ENCODE measurements at places on chromosomes 7 and 10.

DNA sequence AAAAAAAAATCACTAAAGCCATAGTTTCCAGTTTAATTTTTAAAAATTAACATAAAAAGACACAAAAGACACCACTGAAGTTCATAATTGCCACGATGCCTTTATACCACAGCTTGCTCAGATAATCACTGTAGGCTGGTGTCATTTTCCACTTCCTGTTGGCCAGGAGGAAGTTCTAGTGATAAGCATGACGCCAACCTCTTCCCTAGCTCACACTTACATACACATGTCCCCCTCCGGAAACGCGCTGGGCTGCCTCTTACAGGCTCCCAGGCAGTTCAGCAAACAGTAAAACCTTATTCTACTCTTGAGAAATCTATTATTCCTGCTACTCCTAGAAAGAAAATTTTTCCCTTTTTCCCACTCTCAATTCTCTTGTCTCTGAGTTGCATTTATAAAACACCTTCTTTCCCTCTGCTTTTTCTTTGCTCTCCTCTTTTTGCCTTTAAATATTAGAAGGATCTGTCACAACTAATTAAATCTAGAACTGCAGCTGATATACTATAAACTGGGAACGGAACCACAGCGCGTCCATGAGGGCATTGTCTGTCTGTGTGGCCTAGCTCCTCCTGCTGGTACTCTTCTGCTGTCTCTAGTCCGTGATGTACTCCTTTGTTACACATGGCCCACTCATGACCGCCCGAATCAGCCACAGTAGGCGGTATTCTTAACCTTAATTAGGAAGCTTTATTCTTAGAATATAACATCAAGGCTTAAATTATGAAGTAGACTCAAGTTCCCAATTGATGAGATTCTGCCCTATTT, 664.9 kb downstream of the CNTNAP2 start:
- DNase-seq, result no peak

- DNase-seq, result no peak
Observed at GRCh38 chr10:124721330-124722045, 22.7 kb downstream of the FAM53B start.

DNA sequence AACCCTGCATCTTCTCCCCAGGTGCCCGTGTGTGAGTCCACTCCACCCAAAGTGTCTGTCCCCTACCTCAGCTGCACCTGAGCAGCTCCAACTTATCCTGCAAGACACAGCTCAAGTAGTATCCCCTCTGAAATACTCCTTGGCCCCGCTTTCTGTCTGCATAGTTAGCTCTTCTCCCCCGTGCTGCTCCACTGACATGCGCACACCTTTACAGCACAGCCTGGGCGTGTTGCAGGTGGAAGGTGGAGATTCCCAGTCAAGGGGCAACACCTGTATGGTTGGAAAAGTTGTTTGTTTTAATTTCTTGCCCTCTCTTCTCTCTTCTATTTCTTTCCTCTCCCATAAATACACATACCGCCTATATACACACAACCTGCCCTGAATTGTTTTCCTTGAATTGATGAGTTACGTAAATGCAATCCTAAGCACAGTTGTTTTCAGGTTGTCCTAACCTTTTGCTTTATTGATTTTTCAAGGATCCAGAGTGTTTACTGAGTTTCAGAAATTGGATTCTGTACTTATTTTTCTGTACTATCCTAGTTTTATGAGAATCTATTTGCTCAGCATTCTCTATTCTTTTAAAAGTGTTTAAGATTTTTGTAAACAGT, 14.9 kb downstream of the MET start:
- no peak for DNase-seq

DNA sequence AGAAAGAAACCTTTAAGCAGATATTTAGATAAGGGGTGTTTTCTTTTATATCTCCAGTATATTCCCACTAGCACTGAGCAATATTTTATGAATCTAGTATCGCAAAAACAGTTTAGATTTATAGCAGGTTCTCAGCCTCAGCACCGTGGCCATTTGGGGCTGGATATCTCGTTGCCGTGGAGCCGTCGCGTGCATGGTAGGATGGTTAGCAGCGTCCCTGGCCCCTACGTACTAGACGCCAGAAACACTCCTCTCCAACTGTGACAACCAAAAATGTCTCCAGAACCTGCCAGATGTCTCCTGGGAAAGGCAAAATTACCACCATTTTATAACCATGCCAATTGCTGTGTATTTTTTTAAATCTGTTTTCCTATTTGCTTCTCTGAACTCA, 172.9 kb downstream of the CACNB2 start:
- DNase-seq, result no peak

DNA sequence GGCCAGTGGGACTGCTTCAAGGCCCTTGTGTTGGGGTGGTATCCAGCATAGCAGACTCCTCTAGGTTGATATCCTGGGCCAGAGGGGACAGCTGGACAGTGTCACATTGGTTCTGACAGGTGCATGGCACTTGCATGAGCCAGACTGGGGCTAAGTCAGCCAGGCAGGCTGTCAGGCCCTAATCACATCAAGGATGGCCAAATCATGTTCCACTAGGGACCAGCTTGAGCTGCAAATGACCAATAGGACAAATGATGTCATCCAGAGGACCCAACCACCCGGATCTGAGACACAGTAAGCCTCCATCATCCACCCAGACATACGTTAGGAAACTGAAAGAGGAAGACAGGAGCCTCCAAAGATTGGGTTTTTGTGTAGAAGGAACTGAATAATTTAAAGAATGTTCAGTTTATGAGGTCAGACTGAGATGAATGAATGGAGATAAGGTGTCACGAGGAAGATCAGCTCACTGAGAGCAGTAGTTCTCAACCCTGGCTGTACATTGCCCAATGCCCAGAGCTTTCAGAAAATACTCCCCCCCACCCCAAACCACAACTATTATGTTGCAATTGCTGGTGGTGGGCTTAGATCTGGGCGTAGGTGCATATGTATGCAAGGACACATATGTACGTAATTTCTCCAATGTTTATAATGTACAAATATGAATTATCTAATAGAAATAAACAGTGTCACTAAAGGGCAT, 75.2 kb upstream of the INHBA start:
- DNase-seq, result no peak

DNA sequence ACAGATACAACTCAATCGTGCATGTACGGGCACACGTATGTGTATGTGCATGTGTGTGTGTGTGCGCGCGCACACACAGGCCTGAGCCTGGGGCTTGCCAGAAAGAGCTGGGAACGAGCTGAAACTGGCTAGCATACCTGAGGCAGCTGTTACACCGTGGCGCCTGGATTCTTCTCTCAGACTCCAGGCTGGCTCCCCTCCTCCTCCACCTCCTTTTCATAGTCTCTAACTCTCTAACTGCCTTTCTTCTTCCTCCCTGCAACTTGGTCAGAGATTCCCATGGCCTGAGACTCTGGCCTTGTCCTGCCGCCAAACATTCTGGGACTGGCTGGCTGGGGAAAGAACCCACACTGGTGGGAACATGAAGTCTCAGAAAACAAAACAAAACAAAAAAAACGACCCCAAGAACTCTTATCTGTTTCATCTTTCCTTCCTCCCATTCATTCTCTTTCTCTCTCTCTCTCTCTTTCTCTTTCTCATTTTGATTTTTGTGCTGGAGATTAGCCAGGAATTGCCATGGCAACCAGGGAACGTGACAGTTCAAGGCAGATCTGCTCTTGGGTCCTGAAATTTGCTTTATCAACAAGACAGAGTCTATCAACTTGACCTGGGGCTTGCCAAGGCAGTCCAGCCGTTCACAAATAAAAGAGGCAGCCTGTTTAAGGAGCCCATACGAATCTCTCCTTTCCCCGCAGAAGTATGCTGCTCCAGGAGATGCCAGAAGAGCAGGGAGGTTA, 76.8 kb upstream of the SEM1 start:
- DNase-seq, result no peak

DNA sequence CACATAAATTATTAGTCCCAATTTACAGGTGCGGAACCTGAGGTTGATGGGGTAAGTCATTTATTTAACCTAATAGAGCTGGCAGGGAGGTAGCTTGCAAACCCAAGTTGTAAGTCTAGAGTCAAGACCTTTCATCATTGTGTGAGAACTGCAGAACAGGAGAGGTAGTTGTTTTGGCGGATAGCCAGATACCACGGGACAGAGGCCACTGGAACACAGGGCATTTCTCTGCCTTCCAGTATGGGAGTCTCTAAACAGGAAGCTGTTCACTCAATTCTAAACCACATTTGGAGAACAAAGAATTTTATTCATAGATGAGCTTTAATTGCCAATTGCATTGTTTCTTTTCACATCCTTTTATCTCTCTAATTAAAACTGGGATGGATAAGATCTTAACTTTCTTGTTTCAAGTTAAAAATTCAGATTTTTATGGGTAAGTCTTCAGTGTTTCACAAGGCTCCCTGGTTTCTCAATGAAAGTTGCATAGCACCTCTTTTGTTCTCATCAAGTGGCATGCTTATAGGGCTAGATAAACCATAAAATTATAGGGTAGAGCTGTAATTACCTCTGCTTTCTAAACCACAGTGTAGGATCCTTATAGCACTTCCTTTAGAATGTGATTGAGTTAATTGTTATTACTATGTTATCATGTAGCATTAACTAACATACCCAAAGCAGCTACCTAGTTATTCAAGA, 489.0 kb downstream of the GATA3 start:
- no peak for DNase-seq

DNA sequence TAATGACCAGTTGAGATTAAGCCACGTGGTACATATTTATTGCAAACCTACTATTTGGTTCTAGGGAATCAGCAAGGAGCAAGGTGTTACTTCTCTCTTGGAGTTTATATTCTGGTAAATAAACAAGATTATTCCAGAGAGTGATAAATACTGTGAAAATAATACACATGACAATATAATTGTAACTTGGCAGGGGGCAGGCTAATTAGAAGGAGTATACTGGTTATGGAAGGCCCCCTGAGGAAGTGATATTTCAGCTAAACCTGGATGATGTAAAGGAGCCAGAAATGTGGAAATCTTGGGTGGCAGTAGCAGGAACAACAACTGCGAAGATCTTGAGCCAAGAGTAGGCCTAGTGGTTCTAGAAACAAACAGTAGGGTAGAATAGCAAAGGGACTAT, 111.8 kb downstream of the SDK1 start:
- no peak for DNase-seq

GRCh38 chr7:5216931-5217330, 26.9 kb downstream of the WIPI2 start:
- no peak for DNase-seq

All from activated naive CD4-positive, alpha-beta T cell treated with anti-CD3 and anti-CD28 coated beads, Interleukin-2, amount 50 U/mL, for 72 hours (primary cell).